ENCODE measurements at places on chromosomes 13 and 19.

DNA sequence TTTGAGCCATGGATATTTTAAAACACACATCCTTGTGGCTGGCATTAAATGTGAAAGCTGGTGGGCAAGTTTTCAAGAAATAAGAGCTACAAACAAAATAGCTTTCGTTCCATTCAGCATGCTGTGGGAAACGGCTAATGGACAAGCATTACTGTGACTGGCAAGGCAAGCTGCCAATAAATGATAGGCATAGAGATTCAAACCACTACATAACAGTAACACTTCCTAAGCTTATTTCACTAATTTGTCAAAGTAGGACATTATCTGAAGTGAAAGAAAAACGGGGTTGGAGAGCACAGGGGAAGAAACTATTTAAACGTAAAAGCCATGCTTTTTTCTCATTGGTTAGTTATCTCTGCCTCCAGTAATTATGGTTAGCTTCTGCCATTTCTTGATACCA, 26.0 kb downstream of the OBI1 start:
- no peak for DNase-seq

DNA sequence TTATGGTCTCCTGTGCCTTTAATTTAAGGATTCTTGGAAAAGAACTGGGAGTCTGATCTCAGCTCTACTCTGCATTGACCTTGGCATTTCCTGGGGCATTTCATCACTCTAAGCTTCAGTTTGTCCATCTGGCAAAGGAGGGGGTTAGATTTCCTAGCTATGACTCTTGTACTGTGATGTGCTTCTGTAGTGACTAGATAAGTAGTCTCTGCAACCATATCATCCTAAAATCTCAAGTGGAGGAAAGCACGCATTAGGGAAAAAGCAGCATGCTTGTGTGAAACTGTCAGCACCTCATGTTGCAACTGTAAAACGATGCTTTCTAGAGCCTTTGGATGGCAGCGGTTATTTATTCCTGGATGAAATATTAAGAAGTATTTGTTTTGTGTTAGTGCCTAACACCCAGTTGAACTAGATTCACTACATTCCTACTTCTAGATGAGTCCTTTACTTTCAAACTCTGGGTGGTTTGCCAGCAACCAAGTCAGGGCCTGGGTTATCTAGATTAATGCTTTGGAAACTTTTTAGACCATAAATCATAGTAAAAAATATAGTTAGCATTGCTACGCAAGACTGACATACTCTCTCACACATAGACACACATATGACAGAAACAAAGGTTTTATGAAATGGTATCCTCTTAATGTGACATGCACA, 6.8 kb downstream of the WDFY2 start:
- no peak for DNase-seq

GRCh38 chr13:110294622-110295021, 12.3 kb downstream of the COL4A1 start:
- no peak for DNase-seq

DNA sequence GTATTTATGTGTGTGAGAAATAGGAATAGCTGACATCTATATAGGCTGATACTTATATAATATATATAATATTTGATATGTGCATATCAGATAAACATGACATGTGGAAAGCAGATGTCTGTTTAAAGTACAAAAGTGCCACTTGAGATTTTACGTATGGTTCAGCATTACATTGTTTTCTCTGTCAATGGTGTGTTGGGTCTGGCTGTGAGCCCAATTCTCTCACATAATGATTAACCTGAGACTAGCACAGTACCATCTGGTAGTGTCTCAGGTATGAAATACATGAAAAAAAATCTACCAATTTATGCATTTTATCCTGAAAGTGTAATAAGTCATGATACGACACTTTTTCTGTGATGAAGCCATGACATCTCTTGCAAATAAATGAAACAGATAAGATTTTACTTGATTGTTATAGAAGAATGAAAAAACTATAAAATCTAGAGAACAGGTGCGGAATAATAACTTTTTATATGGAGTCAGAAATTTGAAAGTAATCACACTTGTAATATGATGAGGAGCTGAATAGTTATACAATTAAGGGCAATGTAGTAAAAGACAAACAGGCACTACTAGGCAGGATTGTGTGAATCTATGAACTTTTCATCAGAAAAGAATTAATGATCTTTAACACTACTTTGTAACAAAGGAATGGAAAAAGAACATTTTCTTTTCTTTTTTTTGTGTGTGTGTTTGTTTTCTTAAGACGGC, 1405.0 kb downstream of the OLFM4 start:
- DNase-seq: no peak

GRCh38 chr19:2171349-2172145, 7.8 kb downstream of the DOT1L start:
- DNase-seq: peak; percentile 69

DNA sequence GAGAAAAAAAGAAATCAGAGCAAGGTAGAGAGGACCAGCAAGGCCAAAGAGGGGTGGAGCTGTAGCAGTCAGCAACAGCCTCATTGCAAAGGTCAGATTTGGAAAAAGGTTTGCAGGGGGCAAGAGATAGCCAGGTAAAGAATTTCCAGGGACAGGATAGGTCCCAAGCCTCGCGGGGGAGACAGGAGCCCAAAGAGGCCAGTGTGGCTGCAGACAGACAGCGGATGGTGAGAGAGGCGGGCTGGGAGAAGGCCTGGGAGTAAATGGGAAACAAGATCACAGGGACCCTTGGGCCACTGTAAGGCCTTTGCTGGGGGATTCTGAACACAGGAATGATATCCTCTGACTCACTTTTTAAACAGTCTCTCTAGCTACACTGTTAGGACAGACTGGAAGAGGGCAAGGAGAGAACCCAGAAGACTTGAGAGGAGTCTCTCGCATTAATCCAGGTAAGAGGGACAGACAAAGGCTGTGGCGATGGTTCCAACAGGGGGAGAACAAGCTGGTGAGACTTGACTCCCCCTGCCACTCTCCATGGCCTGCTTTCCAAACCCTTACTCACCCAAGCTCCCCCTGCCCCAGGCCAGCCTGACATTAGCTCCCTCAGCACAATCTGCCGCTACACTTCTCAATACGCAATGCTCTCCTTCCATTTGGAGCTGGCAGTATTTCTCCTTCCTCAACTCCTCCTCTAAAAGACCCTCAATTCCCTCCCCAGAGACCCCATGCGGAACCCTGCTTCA, 31.8 kb downstream of the DOCK9 start:
- DNase-seq: no peak

DNA sequence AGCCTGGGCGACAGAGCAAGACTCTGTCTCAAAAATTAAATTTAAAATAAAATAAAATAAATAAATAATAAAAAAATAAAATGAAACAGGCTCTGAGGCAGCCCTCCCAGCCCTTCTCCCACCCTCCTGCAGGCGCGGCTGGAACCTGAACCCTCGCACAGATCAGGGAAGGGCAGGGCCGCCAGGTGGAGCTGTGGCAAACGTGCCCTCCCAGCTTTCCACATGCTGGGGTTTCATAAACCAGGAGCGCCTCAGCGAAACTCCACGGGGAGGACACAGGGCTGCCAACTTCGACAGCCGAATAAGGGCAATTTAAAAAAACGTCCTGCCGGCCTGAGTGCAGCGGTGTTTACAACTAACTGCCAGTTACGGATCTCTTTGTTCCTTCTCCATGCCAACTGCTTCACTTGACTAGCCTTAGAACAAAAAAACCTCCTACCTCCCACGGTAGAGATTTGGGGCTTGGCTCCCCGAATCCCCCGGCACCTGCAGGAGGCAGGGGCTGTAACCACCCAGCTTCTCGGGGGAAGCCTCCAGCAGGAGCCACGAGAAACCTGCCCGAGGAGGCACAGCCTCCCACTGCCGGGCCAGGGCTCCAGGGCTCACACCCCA, 15.9 kb downstream of the ZNF787 start:
- no peak for DNase-seq

DNA sequence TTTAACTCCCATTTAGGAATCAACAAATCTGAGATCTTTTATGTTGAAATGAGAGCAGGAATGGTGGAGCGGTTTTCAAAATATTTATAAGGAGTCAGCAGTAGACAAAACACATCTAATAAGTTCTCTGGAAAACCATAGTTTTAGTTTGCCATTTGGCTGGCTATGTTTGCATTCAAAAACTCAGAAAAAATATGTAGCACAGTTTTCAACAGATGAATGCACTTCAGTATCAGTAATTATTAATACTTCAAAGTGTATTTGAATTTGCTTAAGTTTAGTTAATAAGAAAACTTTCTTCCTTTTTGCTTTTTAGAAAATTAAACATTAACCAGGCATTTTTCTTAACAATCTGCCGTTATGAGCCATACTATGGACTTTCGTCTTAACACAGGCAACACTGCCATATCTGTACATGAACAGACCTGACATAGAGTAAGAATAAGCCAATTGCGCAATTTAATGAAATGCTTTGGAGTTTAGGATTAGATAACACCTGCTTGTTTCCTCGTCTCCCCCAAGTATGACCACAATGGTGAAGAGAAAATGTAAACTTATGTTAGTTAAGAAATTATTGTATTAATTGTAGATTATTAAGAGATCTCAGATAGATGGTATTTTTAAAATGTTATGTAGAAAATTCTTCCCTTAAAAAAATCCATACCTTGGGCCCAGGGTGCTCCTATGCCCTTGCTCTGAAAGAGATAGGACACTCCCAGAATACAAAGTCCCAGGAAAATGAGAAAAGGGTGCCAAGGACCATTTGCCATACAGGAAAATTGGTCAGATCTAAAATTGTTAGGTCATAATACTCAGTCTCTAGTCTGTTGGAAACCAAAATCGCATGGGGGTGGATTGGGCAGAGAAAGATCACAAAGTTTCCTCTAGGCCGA, 552.3 kb upstream of the ARGLU1 start:
- no peak for DNase-seq

Measured in activated T-helper 1 cell treated with anti-CD3 and anti-CD28 coated beads, Interleukin-2, amount 50 U/mL, for 16 hours (primary cell).